ENCODE measurements at places on chromosomes 6 and 20.

DNA sequence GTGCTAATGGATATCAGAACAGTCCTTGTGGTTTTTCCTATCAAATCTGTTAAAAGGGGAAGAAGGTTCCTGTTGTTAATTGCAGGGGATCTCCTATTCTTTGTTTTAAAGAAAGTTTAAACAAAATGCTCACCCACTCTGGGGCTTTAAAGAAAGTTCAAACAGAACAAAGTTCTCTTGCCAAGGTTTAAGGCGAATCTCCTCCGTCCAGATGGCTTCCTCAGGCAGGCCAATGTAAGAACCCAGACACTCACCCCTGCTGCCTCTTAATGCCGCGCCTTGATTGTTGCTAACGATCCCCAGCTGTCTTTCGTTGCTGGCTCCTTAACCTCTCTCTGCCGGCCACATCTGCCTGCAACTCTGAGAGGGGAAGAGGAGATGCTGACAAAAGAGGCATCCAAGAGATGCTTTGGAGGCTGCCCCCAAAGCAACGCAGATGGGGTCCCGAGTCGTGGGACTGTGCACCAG is 235.0 kb upstream of the PRDM1 start:
- no peak for DNase-seq
- H3K27me3 ChIP-seq, result no peaks in the 10 kb centered on the region
- peaks cover 4% of the 10 kb centered on the region for H3K4me1 ChIP-seq
- H3K27ac ChIP-seq, result peak overlapping the region; percentile 11
- H3K36me3 ChIP-seq, result no peaks in the 10 kb centered on the region

- no peak for DNase-seq
- H3K4me1 ChIP-seq, result no peaks in the 10 kb centered on the region
- no peak overlapping the region for H3K27ac ChIP-seq
- H3K27me3 ChIP-seq, result no peaks in the 10 kb centered on the region
These were observed 286.2 kb downstream of the FARS2 start for GRCh38 chr6:5547556-5547955.

- no peaks in the 10 kb centered on the region for H3K27me3 ChIP-seq
- no peak for DNase-seq
- H3K4me1 ChIP-seq, result no peaks in the 10 kb centered on the region
- no peak overlapping the region for H3K27ac ChIP-seq
- no peak overlapping the region for H3K4me3 ChIP-seq
- no peaks in the 10 kb centered on the region for H3K36me3 ChIP-seq
These were observed 114.7 kb downstream of the EDN3 start for GRCh38 chr20:59414936-59415623.

DNA sequence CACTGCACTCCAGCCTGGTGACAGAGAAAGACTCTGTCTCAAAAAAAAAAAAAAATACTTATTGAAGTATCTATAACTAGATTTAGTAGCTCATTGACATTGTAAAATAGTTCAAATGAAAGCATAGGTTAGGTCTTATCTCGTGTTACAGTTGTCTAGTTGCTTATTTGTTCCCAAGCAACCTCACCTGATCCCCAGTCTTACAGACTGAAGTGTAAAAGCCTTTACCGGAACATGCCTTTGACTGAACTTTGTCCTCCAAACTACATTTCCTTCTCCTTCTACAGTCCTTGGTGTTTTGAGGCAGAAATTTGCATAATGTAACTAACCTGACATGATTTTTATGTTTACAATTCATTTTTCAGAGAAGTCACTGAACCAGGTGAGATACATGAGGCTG is 61.0 kb downstream of the PKIB start:
- no peaks in the 10 kb centered on the region for H3K27me3 ChIP-seq
- no peaks in the 10 kb centered on the region for H3K36me3 ChIP-seq
- no peaks in the 10 kb centered on the region for H3K4me1 ChIP-seq
- DNase-seq, result no peak
- H3K4me3 ChIP-seq, result no peak overlapping the region
- no peak overlapping the region for H3K27ac ChIP-seq

- no peaks in the 10 kb centered on the region for H3K27me3 ChIP-seq
- H3K27ac ChIP-seq, result no peak overlapping the region
- H3K4me1 ChIP-seq, result no peaks in the 10 kb centered on the region
- H3K36me3 ChIP-seq, result no peaks in the 10 kb centered on the region
These were observed 87.2 kb upstream of the STXBP5 start for GRCh38 chr6:147117011-147117410.

DNA sequence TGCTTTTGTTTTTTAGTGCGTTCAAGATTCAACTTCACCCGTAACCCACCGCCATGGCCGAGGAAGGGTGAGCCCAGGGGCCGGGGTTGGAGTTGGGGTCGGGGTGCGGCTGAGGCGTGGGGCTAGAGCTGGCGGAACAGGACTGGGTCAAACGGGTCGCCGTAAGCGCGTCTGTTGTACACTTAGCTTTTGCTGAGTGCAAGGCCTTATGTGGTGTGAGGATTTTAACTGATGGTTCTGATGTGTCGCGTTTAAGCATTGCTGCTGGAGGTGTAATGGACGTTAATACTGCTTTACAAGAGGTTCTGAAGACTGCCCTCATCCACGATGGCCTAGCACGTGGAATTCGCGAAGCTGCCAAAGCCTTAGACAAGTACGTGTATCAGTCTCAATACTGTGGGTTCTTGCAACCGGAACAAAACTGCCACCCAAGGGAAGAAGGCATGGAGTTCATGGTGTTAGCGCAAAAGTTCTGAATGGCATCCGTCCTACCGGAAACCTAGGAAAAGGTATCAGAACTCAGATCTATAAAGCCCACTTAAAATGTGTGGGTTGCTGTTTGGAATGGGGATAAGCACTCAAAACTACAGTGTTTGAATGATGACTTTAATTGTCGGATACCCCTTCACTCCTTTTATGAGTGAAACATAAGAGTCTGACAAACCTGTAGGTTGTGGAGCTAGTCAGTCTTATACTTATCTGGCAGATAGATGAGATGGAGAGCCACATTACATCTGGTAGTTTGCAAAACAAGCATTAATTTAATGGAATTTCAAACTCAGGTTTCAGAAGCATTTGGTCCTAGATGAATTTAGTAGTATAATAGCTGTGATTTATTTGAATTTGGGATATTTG is 574 bp downstream of the RPS12 start:
- peak overlapping the region; percentile 86 for H3K4me3 ChIP-seq
- peaks cover 43% of the 10 kb centered on the region for H3K36me3 ChIP-seq
- H3K4me1 ChIP-seq, result peaks cover 26% of the 10 kb centered on the region

- H3K4me1 ChIP-seq, result no peaks in the 10 kb centered on the region
- H3K36me3 ChIP-seq, result no peaks in the 10 kb centered on the region
- DNase-seq, result no peak
- no peak overlapping the region for H3K4me3 ChIP-seq
These were observed 461.9 kb downstream of the KIF16B start for GRCh38 chr20:16111172-16111832.

GRCh38 chr6:107736713-107737396 is 87.3 kb downstream of the SCML4 start:
- H3K4me1 ChIP-seq, result no peaks in the 10 kb centered on the region
- H3K36me3 ChIP-seq, result no peaks in the 10 kb centered on the region
- no peak for DNase-seq
- no peaks in the 10 kb centered on the region for H3K27me3 ChIP-seq
- H3K27ac ChIP-seq, result peak overlapping the region; percentile 3

DNA sequence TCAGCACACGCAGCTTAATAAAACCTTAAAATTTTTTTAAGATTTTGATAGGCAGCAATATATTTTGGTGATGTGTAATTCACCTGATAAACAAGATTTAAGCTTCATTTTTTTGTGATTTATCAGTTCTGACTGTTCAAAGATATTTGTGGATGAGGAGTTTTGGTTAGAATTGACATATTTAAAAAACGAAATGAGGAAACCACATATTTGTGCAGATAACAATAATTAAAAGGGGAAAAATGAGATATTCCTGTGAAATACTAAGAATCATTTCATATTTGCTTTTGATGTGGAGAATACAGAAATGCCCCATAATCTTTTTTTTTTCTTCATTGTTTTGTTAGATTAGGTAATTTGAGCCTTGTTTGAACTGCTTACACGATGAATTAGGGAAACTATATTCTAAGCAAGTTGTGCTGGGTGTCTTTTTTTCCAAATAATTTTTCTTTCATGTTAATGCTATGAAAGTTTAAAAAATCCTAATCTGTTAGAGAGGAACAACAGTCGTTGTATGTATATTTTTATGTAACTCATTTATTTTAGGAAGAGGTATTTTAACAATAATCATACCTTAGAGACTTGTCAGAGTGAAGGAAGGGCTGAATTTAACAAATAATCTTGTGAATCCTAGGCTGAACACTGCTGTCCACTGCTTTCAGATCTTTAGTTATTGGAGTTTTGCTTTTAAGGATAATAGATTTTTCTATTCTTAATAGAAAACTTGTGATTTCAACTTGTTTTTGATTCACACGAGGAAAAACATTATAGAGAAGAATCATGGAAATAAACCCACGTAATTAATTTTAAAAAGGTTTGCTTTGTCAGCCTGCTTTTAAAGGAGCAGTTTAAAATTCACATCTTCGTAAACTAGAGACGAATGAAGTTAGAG is 4.0 kb downstream of the ARID1B start:
- no peaks in the 10 kb centered on the region for H3K27me3 ChIP-seq
- no peaks in the 10 kb centered on the region for H3K36me3 ChIP-seq
- peak overlapping the region; percentile 8 for H3K4me3 ChIP-seq
- H3K27ac ChIP-seq, result peak overlapping the region; percentile 52
- H3K4me1 ChIP-seq, result peaks cover 4% of the 10 kb centered on the region
- no peak for DNase-seq

DNA sequence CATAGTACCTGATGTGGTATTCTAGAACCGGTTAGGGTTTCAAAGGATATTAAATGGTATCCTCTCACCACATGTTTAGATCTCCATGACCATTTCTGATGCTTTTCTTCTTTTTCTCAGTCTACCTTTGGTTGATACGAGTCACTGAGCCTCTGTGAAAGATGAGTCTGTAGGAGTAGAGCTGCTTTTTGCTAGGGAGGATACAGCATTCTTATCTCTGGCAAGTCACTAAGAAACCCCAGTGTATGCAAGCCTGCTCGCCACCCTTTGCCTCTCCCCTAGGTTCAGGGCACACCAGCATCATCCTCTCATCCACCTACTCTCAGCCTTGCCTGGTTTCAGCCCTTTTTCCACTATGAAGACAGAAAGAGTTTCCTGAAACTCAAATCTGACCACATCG is 89.9 kb downstream of the MTFR2 start:
- no peak for DNase-seq
- H3K27ac ChIP-seq, result no peak overlapping the region
- no peaks in the 10 kb centered on the region for H3K27me3 ChIP-seq
- H3K36me3 ChIP-seq, result no peaks in the 10 kb centered on the region

GRCh38 chr20:63360850-63361518 is at the start of gene CHRNA4:
Gene CHRNA4 (minus strand): TSS chr20:63361349. CDS start chr20:63361165, 184 bp downstream.
- H3K4me1 ChIP-seq, result peaks cover 15% of the 10 kb centered on the region
- no peak within 1 kb of the TSS for H3K27ac ChIP-seq
- H3K27me3 ChIP-seq, result peaks cover 96% of the 10 kb centered on the region
- no peak for DNase-seq
- no peaks in the 10 kb centered on the region for H3K36me3 ChIP-seq
- H3K4me3 ChIP-seq, result no peak within 1 kb of the TSS

- DNase-seq, result no peak
- H3K27me3 ChIP-seq, result no peaks in the 10 kb centered on the region
- no peaks in the 10 kb centered on the region for H3K36me3 ChIP-seq
- H3K4me3 ChIP-seq, result no peak overlapping the region
These were observed 96.4 kb upstream of the EPHA7 start for GRCh38 chr6:93515736-93516135.

DNA sequence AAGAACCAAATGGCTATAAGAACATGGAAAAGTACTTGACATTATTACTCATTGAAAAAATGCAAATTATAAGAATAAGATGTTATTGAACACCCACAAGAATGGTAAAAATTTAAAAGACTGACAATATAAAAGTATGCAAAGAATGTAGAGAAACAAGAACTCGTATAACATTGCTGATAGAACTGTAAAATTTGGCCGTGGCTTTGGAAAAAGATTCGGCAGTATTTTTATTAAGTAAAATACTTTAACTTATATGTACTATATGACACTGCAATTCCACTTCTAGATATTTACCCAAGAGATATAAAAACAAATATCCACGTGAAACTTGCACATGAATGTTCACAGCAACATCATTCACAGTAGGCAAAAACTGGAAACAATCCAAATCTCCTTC is 239.2 kb downstream of the TPBG start:
- H3K27me3 ChIP-seq, result no peaks in the 10 kb centered on the region
- no peak overlapping the region for H3K4me3 ChIP-seq
- no peaks in the 10 kb centered on the region for H3K36me3 ChIP-seq
- DNase-seq, result no peak
- peaks cover 5% of the 10 kb centered on the region for H3K4me1 ChIP-seq

DNA sequence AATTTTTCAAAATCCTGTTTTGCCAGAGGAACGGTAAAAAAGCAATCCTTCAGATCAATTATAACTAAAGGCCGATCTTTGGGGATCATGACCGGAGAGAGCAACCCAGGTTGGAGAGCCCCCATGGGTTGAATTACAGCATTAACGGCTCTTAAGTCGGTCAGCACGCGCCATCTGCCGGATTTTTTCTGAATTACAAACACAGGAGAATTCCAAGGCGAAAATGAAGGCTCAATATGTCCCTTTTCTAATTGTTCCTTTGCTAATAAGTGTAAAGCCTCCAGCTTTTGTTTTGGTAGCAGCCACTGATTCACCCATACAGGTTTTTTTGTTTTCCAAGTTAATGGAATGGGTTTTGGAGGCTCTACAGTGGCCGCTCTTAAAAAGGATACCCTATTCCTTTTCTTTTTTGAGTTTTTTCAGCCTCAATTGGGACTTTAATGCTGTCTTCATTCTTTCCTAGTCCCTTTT is 16.9 kb upstream of the PTCRA start:
- no peaks in the 10 kb centered on the region for H3K36me3 ChIP-seq
- H3K27ac ChIP-seq, result no peak overlapping the region
- peak; percentile 10 for DNase-seq
- H3K4me1 ChIP-seq, result peaks cover 4% of the 10 kb centered on the region
- no peak overlapping the region for H3K4me3 ChIP-seq
- no peaks in the 10 kb centered on the region for H3K27me3 ChIP-seq

DNA sequence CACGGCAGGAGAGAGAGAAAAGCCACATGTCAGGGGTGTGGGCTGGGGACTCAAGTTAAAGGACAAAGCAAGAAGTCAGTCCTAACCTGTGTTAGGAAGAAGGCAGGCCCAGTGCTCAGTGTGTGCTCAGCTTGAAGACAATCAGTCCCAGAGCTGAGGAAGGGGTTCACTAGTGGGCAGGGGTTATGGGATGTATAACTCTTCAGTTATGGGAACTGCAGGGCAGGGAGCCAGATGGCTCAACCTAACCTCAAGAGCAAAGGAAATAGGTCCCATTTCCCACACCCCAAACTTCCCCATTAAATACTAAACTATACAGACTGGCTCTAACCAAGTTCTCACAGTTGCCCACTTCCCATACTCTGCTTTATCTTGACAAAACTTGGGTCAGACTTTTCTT is 7.4 kb upstream of the SSTR4 start:
- peaks cover 22% of the 10 kb centered on the region for H3K27me3 ChIP-seq
- no peaks in the 10 kb centered on the region for H3K36me3 ChIP-seq
- DNase-seq, result no peak
- H3K4me3 ChIP-seq, result no peak overlapping the region
